ENCODE measurements at places on chromosomes 7 and 10. TPM values are rescaled to one million over a fixed set of nuclear protein-coding genes. Genes with fewer than 3 reads are reported as not detected.

The CCNJ gene
- total RNA-seq: 5.5 TPM

The COMTD1 gene
- total RNA-seq: 6.9 TPM

The LLCFC1 gene
- not detected for total RNA-seq

The TWIST1 gene
- total RNA-seq: 8.3 TPM

The CFAP70 gene
- total RNA-seq: 1.3 TPM

The ASAH2 gene
- 1.6 TPM for total RNA-seq

The FGF8 gene
- 0.53 TPM for total RNA-seq

The SAP25 gene
- 0.98 TPM for total RNA-seq

The PAPSS2 gene
- 10.9 TPM for total RNA-seq

The HOXA7 gene
- total RNA-seq: 3.9 TPM

The NEUROG3 gene
- not detected for total RNA-seq

The AGAP5 gene
- total RNA-seq: 6.3 TPM

The GPR85 gene
- total RNA-seq: 1.2 TPM

The FXYD4 gene
- total RNA-seq: 0.44 TPM

The CCDC172 gene
- total RNA-seq: not detected

The LGI1 gene
- total RNA-seq: 21.1 TPM

The HOXA5 gene
- total RNA-seq: 9.4 TPM

The HUS1 gene
- total RNA-seq: 15.0 TPM

The GIMAP7 gene
- total RNA-seq: 5.9 TPM

The ORAI2 gene
- 7.0 TPM for total RNA-seq

The EGR2 gene
- 1.5 TPM for total RNA-seq

The DENND11 gene
- total RNA-seq: 8.7 TPM

The UNC5B gene
- 6.4 TPM for total RNA-seq

The WNT8B gene
- not detected for total RNA-seq

The LRGUK gene
- 0.89 TPM for total RNA-seq

The SLC16A12 gene
- 1.2 TPM for total RNA-seq

The PAPOLB gene
- 0.22 TPM for total RNA-seq

The SORCS1 gene
- 2.4 TPM for total RNA-seq

The CAV1 gene
- total RNA-seq: 174 TPM

The ARL4A gene
- total RNA-seq: 28.9 TPM

The ZNF485 gene
- 5.1 TPM for total RNA-seq

The FANK1 gene
- total RNA-seq: 0.80 TPM

The ODAD2 gene
- 1.5 TPM for total RNA-seq

The UBN2 gene
- 9.3 TPM for total RNA-seq

The MEOX2 gene
- 58.7 TPM for total RNA-seq

The ACTL6B gene
- not detected for total RNA-seq

The VENTX gene
- 0.04 TPM for total RNA-seq

The FRAT1 gene
- total RNA-seq: 1.2 TPM

The LRRD1 gene
- 0.31 TPM for total RNA-seq

The ARMC10 gene
- 18.1 TPM for total RNA-seq

The TAS2R39 gene
- total RNA-seq: not detected

The TAS2R3 gene
- total RNA-seq: 1.5 TPM

The NUDT1 gene
- total RNA-seq: 29.7 TPM
